ENCODE measurements at places on chromosomes 13 and 19.

GRCh38 chr13:108980237-108980636 is 350.8 kb downstream of the MYO16 start:
- DNase-seq, result no peak

DNA sequence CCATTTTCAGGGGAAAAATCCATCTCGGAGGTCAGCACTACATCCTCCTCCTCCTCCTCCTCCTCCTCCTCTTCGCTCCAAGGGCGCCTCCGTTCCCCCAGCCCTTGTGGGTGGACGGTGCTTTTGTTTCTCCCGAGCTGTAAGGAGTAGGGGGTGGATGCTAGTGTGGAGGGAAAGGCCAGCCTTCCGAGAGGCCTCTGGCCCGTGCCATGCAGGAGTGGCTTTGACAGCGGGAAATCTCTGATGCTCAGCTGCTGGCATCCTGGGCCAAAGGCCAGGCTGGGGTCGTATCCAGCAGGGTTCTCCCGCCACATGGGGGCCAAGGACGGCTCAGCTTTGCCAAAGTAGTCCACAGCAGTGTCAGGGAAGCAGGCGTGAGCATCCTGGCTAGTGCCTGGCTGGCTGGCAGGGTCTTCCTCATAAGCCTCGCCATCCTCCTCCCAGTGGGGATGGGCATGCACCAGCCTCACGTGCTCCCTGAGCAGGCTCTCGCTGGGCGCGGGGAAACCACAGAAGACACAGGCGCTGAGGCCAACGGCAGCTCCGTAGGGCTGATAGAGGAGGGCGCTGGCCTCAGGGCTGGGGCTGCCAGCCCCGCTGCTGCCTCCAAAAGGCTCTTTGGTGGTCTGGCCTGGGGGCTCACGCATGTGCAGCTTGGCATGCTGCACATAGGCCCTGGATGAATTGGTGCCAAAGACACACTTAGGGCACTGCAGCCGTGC is 10.5 kb downstream of the WIZ start:
- DNase-seq, result no peak

GRCh38 chr13:31440132-31440531 is 240.4 kb downstream of the B3GLCT start:
- no peak for DNase-seq

- DNase-seq, result no peak
Observed at GRCh38 chr19:582497-583197, 7.0 kb upstream of the HCN2 start.

DNA sequence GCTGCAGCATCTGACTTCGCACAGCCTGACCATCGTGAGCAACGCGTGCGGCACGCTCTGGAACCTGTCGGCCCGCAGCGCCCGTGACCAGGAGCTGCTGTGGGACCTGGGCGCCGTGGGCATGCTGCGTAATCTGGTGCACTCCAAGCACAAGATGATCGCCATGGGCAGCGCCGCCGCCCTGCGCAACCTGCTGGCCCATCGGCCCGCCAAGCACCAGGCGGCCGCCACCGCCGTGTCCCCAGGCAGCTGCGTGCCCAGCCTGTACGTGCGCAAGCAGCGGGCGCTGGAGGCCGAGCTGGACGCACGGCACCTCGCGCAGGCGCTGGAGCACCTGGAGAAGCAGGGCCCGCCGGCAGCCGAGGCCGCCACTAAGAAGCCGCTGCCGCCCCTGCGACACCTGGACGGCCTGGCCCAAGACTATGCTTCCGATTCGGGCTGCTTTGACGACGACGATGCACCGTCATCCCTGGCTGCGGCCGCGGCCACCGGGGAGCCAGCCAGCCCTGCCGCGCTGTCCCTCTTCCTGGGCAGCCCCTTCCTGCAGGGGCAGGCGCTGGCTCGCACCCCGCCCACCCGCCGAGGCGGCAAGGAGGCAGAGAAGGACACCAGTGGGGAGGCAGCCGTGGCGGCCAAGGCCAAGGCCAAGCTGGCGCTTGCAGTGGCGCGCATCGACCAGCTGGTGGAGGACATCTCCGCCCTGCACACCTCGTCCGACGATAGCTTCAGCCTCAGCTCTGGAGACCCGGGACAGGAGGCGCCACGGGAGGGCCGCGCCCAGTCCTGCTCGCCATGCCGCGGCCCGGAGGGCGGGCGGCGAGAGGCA is 13.6 kb downstream of the C19orf25 start:
- DNase-seq, result no peak

DNA sequence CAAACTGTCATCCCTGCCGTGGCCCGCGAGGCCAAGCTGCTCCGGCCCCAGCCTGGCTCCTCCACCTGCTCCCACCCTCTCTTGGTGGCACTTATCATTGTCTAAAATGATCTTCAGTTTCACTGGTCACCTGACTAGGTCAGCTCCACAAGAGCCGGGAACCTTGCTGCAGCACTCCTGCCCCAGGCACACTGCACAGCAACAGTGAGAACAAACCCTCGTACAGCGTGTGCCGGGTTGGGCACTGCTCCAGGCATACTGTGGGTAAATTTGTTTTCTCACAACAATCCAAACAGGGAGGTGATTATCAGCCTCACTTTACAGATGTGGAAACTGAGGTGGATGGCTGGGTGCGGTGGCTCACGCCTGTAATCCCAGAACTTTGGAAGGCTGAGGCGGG is 8.9 kb downstream of the DEDD2 start:
- no peak for DNase-seq

DNA sequence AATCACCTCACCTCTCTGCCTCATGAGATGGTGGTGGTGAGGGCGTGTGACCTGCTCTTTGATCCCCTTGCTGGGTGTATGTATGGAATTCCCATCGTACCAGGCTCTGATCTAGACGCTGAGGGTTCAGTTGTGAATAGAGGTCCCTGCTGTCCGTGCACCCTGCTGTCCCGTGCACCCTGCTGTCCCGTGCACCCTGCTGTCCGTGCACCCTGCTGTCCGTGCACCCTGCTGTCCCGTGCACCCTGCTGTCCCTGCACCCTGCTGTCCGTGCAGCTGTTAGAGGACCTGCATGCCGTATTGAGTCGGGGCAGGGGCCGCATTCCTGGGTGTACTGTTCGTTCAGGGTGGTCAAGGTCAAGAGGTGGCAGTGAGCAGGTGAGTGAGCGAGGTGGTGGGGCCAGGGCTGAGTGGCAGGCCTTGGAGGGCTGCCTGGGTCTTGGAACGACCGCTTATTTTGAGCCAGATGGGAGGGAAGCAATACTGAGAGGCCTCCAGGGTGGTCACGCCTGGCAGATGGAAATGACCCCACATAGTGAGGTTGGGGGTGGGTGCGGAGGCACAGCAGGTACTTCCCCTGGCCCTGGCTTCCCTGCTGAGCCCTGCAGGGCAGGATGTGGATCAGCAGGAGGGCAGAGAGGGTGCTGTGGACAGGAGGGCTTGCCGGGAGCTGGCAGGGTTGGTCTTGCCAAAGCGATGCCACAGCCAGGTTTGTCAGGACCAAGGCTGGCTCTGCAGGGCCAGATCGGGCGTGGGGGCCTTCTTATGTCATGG is 4.6 kb upstream of the EPN1 start:
- DNase-seq, result no peak

DNA sequence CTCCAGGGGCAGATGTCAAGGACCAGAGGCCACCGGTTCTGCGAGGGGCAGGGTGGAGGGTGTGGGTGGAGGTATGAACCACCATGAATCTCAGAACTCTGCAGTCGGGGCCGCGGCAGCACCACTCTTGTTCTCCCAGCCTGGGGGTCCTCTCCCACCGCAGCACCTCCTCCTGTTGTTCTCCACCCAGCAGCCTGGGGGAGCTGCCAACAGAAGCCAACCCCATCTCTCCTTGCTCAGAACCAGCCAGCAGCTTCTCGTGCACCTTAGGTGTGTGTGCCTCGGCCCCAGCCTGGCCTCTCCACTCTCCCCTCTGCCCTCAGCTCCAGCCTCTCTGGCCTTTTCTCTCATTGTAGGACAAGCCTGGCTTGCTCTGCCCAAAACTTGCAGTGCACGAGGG is 31.9 kb upstream of the CCNE1 start:
- no peak for DNase-seq

DNA sequence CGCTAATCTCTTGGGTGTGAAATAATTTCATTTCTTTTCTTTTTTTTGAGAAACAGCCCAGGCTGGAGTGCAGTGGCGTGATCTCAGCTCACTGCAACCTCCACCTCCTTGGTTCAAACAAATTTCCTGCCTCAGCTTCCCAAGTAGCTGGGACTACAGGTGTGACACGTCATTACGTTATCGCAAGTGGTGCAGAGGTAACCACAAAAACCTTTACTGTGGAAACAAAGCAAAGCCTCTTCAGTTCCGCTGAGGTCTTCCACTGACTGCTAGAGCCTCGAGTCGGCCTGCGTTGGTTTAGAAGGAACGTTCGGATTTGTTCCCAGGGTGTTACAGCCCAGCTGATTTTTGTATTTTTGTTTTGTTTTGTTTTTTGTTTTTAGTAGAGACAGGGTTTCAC is 2.0 kb upstream of the ZNF784 start:
- no peak for DNase-seq

GRCh38 chr13:26034018-26034417 is 17.8 kb downstream of the SHISA2 start:
- DNase-seq, result no peak

- DNase-seq, result no peak
Observed at GRCh38 chr19:1606138-1606651, 933 bp upstream of the UQCR11 start.

DNA sequence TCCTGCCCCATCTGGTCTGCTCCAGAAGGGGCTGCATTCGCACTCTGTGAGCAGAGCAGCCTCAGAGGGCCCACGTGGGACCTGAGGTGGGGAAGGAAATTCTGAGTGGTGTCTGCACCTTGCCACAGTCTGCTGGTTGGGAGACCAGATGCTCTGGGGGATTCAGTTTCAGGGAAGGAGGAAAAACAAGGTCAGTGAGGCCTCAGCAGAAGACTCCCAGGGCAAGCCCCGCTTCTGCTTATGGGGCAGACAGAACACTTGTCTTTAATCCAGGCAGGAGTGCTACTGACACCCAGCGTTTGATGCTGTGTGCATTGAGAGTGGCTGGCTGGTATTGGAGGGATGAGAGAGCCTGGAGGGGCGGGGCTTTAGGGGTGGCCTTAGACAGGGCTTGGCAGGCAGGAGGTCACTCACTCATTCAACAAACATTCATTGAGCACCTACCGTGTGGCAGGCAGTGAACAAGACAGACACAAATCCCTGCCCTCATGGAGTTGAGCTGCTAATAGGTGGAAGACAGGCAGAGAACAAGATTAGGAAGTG is 4.9 kb upstream of the CLEC17A start:
- no peak for DNase-seq

GRCh38 chr19:53182202-53182601 is 11.0 kb downstream of the ZNF665 start:
- no peak for DNase-seq

- DNase-seq, result no peak
Observed at GRCh38 chr13:28658539-28658795, 463 bp upstream of the POMP start.

DNA sequence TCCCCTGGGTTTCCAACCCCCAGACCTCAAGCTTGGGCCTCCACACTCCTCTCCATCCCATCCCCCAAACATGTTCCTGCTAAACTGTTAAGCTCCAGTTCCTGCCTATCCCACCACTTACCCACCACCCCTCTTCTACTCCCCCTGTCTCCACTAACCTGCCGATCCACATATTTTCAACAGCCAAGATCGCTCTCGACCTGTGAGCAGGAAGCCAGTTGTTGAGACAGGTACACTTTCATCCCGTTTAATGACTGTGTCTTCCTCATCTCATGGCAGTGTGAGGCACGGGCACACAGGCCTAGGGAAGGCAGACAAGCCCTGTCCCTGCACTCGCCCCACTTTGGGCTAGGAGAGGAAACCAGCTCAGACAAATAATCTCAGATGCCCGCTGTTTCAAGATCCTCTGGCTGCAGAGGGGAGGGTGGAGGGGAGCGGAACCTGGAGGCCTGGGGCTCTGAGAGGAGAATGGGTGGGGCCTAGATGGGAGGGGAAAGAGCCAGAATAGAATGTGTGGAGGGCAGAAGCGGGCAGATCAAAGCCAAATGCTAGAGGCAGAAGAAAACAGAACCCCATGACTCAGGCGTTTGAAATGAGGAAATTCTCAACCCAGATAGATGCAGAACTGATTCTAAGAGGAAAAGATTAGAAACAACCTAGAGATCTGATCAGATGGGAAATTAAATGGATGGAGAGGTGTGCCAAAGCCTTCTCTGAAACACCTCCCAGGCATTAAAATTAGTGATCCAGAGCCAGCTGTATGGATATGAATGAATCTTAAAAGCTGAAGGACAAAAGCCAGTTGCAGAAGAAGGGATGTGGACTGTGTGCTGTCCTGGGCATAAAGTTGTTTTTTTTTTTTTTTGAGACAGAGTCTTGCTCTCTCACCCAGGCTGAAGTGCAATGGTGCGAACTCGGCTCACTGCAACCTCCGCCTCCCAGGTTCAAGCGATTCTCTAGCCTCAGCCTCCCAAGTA is 16.9 kb upstream of the CYP2S1 start:
- DNase-seq, result no peak

- DNase-seq, result peak; percentile 89
Observed at GRCh38 chr19:5338656-5339197, 1.9 kb downstream of the PTPRS start.

DNA sequence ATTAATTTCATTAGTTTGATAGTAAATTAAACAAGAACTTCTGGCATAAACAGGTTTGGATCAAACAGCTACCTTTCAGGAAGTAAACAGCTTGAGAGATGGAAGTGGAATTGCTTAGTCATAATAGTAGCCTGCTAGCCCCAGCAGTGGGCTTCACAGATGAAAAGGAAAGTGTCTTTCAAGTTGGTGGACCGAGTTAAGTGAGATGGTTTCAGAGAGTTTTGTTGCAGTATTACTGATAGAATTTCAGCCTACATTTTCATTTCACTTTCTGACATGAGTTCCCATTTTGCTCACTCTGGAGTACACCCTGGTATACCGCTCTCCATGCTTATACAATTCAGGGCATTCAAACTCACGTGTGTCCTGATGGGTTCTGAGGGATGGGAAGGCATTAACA is 2.0 kb upstream of the PTOV1 start:
- DNase-seq, result no peak

DNA sequence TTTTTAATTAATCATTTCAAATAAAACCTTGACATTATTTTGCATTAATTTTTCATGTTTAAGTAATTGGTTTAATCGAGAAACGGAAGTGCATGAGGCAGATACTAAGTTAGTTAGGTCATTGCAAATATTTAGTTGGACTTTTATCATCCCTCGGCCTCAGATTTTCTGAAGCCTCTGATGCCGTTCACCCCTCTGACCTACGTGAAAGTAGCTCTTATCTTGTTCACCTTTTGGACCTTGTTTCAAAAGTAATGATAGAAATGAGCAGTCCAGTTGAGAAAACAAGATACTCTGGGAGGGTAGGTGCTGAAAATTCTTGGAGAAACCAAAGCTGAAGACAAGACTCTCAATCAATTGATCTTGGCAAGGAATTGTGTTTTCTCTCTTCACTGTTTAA is 23.0 kb downstream of the LAIR2 start:
- no peak for DNase-seq

DNA sequence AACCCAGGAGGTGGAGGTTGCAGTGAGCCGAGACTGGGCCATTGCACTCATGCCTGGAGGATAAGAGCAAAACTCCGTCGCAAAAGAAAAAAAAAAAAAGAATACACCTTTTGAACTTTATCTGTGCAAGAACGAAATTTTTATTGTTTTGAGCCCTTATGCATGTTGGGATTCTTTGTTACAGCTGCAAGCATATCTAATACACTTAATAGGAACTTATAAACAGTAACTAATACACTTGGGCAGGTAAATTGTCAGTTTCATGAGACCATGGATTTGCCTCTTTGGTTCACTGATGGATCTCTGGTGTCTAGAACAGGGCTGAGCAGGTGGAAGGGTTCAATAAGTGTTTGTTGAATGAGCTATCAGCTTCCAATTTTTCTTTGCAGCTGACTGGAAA is 108.1 kb downstream of the CACNA1A start:
- DNase-seq, result no peak
